SK-N-MC (cell line): ENCODE measurements at places on chromosomes 3 and 15.

DNA sequence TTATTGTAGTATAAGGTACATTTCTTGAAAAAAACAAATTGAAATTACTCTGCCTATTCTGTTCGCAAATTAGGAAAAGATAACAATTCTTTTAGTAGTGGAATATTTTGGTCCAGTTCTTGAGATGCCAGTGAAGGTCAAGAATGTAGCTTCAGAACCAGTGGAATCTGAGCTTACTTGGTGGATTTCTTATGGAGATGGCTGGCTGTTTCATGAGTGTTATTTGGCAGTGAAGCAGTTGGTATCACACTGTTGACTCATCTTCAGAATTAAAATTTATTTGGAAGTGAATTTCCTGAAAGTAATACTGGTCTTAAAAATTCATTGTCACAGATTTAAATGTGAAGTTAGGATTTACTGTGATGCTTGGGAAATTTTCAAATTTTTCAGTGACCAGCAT is 19.1 kb downstream of the RNF13 start:
- no peak for DNase-seq

DNA sequence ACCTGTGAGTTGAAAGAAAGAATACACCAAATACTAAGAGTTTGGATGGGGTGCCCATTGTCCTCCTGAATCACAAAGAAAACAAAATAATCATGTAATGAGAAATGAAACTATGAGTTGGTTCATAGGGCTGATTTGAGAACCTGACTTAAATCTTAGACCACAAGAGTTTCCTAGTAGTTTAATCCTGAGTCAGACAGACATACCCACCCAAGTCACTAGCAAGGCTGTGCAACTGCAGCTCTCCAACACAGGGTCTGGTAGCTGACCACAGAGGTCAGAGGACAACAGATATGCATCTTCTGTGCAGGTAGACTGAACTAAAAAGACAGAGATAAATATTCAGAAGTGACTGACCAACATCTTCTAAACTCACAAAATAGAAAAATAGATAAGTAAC is 296.3 kb upstream of the TMCO5A start:
- DNase-seq, result no peak

DNA sequence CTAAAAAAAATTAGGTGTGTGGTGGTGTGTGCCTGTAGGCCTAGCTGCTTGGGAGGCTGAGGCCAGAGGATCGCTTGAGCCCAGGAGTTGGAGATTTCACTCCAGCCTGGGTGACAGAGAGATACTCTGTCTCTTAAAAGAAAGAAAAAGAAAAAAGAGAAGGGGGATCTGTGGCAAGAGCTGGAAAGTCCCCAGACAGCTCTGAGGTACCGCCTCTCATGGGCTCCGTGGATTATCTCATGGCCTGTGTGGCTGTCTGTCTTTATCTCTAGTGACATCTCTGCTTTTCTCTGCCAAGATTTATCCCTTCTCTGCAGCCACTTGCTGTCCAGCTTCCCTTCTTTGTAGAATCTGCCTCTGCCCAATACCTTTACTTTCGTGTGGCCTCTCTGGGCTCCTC is 5.7 kb downstream of the EXOSC7 start:
- DNase-seq, result no peak

- no peak for DNase-seq
Observed at GRCh38 chr15:88431441-88431840, 35.7 kb downstream of the MRPL46 start.

GRCh38 chr15:45425135-45425534 is 46.8 kb upstream of the GATM start:
- no peak for DNase-seq

- no peak for DNase-seq
Observed at GRCh38 chr15:99992611-99993231, 259.5 kb upstream of the LYSMD4 start.

DNA sequence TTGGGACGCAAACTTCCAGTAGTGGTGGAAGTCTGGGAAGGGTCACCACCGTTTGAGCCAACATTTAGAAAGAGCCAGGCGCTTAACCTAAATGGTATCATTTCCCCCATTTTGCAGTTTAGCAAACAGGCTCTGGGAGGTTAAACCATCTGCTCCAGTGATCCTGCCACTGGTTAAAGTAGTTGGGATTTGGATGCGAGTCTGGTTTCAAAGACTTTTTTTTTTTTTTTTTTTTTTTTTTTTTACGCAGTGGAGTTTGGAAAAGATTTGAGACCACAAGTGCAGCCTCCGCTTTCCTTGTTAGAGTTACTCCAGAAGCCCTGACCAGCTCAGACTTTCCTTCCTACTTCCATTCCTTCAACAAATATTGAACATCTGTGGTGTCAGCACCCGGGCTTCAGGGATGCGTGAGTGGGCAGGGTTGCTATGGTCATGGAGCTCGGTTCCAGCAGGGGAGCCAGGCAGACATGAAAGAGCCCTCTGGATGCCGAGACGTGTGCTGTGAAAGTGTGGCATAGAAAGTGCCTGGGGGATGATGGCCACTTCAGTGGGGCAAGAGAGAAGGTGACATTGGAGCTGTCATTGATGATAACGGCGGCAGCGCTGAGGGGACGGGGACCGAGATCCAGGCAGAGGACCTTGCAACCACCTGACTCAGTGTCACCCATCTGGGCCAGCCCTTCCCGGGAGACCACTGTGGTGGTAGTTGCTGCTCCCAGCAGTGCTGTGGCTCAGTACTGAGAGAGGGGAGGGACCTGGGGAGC is 1.1 kb upstream of the RNU6-1 start:
- no peak for DNase-seq

DNA sequence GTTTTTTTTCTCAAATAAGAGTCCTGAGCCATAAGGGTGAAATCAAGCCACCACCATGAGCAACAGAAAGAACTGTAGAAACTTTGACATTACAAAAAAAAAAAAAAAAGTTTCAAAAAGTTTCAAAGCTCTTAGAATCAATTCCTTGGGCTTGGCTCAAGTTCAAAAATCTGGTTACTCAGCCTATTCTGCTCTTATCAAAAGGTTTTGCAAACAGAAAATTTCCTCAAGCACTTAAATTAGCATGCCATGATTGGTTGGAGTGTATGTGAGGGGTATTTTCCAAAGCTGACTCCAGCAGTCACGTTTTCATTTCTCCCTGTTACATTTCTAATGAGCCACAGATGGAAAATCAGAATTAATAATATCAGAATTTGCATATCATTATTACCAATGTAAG is 12.1 kb upstream of the PEX5L start:
- DNase-seq, result peak; percentile 66

GRCh38 chr3:11377719-11378118 is 105.5 kb downstream of the ATG7 start:
- no peak for DNase-seq

GRCh38 chr3:142298626-142299025 is 73.2 kb upstream of the GK5 start:
- DNase-seq, result no peak

- DNase-seq, result no peak
Observed at GRCh38 chr15:69699096-69699495, 246.5 kb downstream of the RPLP1 start.

GRCh38 chr3:45012577-45012976 is 13.5 kb upstream of the CLEC3B start:
- DNase-seq, result no peak

DNA sequence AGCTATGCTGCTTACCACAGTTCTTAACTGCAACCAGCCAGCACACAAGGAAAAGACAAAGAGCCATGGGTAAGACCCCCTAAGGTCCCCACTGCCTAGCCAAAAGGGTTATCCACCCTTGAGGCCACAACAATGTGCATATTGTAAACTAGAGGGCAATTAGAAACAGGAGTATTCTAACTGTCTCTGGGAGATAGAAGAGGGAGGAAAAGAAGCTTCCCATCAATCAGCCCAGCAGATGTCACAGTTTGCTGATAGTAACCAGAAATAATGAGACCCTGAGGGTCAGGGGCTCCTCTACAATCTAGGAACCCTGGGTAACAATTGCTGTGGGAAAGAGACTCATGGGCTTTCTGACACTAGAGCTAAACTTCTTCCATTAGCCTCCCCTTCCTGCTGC is 20.6 kb upstream of the IFT57 start:
- no peak for DNase-seq

GRCh38 chr3:11547498-11547897 is 96.2 kb downstream of the VGLL4 start:
- DNase-seq, result no peak

DNA sequence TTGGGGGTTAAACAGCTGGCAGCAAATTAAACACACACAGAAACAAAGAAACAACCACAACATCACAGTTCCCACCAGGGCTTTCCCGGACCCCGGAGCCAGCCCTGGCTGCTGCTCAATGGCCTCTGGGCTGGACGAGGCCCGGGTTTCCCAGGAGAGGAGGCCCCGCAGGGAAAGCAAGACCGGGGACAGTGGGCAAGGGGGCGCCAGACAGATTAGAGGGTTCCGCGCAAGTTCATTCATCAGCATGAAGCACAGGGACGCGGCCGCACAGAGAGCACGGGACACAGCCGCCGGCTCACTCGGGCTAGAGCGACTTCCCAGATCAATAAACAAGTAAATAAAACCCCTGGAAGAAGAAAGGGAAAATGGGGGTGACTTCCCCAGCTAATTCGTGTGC is 66.4 kb upstream of the RPL32 start:
- no peak for DNase-seq

DNA sequence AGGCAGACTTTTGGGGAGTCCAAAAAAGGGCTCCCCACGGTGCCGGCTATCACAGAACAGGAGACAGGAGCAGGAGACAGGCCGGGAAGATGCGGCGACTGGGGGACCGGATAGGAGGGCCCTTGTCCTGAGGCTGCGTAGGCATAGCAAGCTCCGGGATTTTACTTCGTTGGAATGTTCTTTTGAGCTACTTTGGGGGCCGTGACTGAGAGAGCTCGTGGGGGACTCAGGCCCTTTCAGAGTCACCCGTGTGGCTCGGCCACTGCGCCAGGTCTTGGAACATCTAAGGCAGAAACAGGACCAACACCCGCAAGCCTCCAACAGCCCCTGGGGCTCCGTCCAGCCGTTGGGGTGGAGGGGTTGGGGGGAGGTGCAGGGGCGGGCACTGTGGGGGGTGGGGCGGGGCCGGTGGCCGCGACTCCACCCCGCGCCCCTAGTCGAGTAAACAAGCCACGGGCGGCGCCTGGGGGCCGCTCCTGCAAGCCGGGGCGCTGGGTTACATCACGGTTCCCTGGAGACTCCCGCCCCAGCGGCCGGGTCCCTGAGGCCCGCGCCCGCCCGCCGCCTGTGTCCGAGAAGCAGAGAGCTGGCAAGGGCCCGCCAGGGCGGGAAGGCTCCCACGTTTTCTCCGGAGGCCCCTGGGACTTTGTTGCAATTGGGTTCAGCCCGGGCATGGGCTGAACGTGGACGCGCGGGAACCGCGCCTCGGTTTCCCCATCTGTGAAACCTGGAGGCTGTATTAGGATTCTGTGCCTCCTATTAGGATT is 23.3 kb upstream of the C15orf39 start:
- DNase-seq, result no peak

- DNase-seq, result no peak
Observed at GRCh38 chr15:69288531-69289341, 10.0 kb upstream of the PAQR5 start.

GRCh38 chr3:152046280-152046679 is 172.8 kb downstream of the SUCNR1 start:
- no peak for DNase-seq

GRCh38 chr3:64449026-64449425 is 223.8 kb upstream of the PRICKLE2 start:
- no peak for DNase-seq

DNA sequence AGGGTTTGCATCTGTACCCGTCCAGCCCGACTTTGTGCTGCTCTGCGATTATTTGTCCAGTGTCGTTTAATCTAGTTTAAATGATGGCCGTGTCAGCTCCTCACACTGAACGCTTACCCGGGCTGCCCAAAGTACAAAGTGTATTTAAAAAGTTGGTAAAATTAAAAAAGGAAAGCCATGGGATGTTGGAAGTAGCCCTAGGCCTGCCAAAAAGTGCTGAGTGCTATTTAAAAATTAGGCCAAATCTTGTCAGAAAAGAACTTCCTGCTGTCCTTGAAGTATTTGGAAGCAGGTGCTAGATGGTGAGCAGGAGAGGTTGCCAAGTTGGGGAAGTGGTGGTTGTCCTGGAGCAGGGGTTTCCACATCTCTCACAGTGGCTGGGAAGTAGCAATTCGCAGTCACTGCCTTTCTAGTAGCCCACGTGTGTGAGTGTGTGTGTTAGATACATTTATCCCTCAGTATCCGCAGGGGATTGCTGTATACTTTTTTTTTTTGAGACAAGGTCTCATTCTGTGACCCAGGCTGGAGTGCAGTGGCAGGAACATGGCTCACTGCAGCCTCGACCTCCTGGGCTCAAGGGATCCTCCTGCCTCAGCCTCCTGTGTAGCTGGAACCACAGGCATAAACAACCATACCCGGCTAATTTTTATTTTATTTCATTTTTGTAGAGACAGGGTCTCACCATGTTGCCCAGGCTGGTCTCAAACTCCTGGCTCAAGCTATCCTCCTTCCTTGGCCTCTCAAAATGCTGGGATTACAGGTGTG is 664 bp downstream of the PPCDC start:
- no peak for DNase-seq

DNA sequence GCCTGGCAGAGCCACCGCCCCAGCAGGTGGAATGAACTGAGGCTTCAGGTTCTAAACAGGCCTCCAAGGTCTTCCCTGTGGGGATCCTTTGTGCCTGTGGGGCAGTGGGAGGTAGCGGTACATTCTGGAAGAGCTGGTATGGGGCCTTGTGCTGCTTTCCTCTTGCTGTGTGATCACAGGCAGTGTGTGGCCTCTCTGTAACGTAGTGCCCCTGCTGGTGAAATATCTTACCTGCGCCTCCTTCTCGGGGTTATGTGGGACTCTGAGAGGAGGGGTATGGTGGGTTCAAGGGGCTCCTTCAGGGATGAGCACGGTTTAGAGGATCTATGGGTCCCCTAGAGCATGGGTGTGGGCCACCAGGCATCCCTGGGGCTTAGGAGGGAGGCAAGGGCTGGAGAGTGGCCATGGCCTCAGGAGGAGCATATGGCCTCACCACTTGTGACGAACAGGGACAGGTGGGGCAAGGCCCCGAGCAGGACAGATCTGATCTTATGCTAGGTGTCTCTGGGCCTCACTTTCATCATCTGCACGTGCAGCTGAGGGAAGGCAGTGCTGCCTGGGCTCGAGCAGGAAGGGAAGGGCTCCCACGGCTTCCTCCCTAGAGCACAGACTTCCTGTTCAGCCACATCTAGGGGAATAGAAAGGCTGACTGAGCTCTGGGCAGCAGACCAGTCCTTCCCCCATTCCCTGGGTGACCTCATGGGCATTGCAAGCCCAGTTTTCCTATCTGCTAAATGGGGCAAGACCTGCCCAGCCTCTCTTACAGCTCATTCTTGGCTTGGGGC is 1.9 kb upstream of the ALS2CL start:
- no peak for DNase-seq

GRCh38 chr3:50122071-50122470 is 33.1 kb upstream of the SEMA3F start:
- no peak for DNase-seq

DNA sequence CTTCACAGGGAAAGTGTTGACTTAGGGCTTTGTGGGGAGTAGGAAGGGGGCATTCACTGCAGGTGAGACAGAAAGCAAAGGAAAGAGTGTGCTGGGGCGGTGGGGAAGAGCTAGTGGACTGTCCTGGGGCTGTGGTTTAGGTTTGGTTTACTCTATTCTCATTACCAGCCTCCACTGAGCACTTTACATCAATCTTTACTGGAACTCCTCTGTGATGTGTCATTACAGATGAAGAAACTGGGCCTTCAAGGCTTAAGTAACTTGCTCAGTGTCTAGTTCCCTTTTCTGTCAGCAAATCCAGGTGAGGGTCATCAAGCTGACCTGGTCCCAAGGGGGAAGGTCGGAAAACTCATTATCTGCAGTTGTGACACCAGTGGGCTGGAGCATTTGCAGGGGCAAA is 120.2 kb upstream of the PFN2 start:
- DNase-seq, result no peak

- DNase-seq, result no peak
Observed at GRCh38 chr3:127775398-127776109, 46.8 kb downstream of the MGLL start.

- DNase-seq, result no peak
Observed at GRCh38 chr3:52014613-52015012, 18.9 kb upstream of the RPL29 start.
